ENCODE measurements at places on chromosomes 13 and 19.
A peak's percentile ranks its signal among the peaks of the same experiment; 100 is the strongest.

DNA sequence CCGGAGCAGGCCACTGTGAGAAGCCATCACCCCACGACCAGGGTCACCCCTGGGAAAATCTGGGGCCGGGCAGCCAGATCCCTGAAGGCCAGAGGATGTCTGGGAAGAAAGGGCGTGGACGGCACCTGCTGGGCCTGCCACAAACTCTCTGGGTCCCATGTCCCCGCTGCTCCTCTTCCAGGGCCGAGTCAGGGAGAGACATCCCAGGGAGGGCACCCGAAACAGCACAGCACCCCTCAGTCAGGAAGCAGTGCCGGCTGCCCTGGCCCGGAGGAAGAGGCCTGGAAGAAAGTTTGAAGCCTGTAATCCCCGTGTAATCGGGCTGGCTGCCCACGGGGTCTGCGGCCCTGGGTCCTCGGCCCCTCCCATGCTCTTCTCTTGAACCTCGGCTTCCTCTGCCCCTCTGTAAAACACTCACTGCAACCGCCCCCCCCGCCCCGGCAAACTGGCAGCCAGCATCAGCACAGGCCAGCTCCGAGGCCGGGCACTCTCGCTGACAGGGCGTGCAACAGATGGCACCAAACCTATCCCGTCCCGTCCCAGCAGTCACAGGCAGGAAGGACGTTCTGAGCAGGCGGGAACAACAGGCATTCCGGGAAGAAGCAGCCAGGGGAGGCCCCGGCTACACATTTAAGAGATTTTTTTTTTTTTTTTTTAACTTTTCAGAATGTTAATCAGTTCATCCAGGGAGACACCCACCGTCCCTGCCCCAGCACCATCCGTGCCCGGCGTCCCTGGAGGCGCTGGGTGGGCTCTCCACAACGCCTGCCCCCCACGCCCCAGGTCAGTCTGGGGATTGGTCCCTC is 1.5 kb downstream of the SBNO2 start:
- no peak for DNase-seq

DNA sequence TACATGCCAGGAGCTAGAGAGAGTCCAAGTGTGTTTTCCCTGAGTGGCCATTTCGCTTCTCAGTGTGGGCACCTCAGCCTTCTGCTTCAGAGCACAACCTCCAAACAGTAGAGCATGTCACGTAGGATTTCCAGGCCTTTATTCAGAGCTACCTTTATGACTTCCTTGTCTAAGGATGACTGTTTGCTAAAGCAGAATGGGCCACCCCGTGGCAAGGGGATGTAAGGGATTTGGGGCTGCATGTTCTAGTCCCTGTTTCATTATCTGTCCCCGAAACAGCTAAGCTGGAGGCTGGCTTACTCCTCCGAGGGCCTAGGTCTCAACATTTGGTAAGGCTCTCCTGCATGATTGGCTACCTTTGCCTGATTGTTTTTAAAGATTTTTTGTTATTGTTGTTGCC is 6.0 kb downstream of the RNASEH2B start:
- peak; percentile 26 for DNase-seq

DNA sequence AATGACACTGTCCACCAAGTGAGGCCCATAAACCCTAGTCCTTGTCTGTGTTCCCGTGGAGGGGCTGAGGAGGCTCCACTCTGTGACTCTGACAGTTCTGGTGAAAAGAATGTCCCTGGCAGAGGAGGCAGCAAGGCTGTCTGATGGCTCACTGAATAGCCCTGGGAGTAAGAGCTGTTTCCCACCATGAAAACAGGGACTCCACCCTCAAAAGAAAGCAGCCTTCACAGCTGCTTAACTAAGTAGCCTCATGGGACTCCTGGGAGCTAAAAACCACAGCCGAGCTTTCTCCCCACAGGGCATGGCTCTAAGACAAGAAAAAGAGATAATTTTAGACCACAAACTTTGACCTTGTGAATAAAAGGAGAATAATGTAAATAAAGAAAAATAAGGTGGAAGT is 135.1 kb upstream of the FRY start:
- no peak for DNase-seq

DNA sequence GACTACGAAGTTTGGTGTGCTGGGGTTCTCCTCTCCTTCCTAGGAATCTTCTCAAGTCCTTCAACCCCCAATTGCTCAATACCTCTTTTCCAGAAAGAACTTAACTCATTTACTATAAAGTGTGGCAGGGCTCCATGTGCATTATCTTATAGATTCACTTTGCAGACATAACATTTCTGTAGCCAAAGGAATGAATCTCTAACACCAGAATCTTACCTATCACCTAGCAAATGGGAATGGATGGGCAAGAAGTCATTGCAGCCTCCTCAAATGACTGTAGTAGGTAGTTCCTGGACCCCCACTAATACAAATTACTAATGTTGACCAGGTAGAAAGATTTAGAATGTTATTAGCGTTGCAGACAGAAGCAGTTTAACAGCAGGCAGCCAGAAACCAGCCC is 5.7 kb upstream of the CACNA1A start:
- DNase-seq = no peak

DNA sequence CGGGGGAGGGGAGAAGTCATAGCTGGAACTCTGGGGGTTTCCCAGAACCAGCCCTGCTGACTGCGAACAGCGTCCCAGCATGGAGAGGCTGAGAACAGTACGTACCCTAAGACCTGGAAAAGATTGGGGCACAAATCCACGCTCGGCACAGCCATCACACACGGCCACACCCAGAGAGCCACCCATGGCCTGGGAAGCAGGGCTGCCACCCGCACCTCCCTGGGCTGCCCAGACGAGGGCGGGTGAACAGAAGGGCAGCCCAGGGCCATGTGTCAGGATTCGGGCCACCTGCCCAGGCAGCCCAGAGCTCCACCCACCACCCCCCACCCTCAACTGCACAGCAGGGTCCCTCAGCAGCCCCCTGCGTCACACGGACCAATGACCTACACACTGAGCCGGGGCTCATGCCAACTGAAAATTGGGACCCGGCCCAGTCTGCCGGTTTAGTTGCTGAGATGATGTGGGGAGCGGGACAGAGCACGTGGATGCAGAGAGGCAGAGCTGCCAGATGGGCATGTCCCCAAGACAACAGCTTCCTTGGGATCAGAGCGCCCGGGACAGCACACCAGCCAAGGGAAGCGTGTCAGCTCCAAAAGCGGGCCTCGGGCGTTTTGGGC is 8.5 kb downstream of the UBXN6 start:
- DNase-seq = no peak

- DNase-seq = no peak
Measured at GRCh38 chr13:109180905-109181425, 551.6 kb downstream of the MYO16 start.

DNA sequence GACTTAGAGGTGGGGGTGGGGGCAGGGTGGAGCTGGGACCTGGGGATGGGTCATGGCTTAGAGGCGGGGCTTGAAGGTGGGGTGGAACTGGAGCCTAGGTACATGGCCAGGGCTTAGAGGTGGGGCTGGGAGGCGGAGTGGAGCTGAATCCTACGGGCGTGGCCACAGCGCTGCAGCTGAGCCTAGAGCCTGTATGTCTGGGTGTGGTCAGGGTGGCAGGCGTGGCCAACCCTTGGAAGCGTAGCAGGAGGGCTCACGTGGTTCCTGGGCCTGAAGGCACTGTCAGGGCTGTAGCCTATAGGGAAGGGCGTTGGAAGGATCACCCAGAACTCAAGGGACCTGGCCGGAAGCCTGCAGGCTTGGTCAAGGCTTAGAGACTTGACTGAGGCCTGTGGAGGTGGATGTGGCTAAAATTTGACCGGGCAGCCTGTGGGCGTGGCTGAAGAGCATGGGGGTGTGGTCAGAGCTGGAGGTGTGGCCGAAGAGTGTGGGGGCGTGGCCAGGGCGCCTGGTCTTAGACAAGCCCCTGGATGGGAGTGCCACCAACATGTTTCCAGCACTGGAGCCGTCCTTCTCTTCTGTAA is 24.3 kb downstream of the COLGALT1 start:
- DNase-seq = peak; percentile 90

- DNase-seq = peak; percentile 46
Measured at GRCh38 chr19:1161716-1162115, 12.4 kb downstream of the SBNO2 start.

DNA sequence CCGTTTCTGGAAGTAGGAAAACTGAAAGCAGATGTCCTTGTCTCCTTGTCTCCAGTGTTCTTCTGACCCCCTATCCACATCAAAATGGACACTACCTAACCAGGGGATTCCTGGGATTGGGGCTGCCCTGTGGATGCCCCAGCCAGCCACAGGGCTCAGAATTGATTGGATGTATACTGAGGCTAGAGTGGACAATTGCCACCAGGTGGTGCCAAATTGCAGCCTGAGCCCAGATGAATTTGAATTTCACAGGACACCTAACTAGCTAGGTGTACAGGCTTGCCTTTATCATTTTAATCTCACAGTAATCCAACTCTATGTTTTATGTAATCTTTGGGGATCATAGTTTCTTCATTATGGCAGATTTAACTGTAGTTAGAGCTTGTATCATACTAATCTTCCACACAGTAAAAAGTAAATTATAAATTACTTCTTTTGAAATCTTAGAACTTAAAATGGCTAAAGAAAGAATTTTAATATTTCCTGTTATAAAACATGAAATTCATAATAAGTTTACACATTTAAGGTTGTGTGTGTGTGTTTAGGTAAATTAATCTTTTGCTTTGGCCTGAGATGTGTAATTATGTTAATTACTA is 58.0 kb downstream of the PIBF1 start:
- DNase-seq = peak; percentile 74

DNA sequence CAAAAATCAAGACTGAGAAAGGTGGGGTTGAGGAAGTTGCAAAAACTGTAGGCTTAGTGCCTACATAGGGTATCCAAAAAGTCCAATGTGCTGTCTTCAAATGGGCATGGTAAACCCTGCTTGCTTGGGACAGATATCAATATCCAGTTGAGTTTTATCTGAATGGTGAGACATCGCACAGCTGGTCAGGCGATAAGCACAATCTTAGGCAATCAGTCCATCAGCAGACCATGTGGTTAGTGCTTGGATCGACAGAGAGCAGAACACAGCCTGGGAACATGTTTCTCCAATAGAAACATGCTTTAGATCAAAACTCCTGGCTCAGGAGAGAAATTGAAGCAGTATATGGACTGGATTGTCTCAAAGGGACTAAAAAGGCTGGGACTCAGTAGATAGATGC is 151.3 kb upstream of the IPO5 start:
- no peak for DNase-seq
